NCI-H1048 (cell line): ENCODE measurements at places on chromosomes 7 and 10.

DNA sequence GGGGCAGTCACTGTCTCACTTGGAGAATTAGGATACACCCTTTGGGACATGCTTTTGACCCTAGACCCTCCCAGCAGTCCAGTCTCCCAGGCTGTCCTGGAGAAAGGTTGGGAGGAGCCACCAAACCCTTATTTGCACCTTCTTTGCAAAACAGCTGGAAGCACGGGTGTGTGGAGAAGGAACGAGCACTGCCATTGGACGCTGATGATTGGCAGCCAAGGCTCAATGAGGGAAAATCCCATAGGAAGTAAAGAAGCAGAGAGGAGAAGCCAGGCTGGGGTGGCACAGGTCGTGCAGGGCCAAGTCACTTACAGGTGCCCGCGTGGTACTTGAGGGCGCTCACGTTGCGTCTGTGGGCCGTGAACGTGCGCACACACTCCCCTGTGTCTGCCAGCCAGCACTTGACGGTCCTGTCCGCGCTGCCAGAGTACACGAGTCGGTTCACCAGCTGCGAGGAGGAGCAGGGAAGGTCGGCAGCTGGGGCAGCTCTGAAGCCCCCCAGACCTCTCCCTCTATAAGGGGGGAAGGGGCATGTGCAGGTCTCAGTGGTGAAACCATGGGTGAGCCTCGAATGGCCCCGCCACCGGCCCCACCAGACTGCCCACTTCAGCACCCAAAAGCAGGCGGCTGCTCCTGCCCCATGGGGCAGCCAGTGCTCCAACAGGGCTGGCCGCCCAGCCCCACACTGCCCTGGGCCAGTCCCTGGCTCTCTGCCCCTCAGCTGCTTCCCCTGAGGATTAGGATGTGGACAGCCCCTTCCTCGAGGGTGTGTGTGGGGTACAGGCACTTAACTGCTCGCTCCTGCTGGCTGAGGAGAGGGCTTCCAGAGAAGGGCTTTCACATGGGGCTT is 24.8 kb downstream of the WDR86 start:
- DNase-seq = no peak

GRCh38 chr7:3914051-3914775 is 613.2 kb downstream of the SDK1 start:
- no peak for DNase-seq

DNA sequence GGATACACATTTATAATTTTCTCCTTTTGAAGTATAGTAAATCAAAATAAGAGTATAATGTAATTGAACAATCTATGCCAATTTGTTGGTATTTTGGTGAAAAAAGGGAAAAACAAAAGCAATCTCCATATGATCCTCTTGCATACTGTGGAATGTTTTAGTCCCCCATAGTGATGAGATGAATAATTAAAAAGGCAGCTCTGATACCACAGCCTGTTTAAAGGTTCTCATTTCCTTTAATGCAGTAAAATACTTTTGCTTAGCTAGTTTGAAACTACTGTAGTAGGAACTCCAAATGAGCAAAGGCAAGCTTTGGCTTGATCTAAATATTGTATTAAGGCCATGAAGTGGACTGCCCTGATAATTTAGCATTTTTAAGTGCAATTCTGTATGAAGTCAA is 77.6 kb downstream of the VTI1A start:
- DNase-seq = no peak

DNA sequence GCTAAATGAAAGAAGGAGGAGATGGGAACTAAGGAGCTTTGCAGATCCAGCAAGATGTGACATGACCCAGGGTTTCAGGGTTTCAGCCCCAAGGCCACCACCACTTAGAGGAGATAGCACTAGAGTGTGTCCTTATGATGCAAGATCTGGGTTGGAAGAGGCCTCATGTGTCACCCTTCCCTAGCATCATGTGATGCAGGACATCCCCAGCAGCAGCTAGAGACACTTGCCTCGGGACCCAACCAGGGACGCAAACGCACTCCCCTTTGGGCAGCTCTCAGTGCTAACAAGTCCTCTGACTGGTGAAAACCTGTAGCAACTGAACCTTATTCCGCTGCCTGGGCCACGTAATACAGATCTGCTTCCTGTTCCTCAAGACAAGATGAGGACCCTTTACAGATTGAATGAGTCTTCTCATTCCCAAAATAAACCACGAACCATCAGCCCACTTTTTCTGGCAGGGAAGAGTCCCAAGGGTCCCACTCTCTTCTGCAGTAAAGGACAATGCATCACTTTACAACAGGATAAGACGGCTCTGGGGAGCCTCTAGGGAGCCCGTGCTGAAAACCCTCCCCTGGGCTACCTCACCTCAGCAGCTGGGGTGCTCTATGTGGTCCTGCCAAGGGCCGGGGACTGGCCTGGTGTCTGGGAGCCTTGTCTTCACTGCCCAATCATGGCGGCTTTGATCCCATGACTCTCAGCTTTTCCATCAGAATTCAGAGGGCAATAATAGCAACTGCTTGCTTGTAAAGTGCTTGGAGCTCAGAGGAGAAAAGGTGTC is 44.8 kb upstream of the GDF10 start:
- DNase-seq = no peak

DNA sequence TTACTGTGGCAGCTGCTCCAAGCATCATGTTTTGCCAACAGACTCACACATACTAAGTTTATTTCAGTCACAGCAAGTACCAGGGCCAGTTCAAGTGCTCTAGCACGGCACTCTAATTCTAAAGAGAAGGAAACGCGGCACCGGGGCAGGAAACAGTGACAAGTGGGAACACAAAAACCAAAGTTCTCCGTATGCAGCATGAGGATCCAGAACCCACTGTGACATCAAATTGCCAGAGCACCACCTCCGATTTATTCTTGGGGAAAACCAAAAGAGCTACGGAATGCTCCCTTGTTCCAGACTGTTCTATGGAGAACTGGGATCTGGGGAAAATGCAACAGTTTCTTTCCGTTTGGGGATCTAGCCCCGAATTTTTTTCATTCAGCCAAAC is 448 bp upstream of the PTER start:
- DNase-seq = no peak

DNA sequence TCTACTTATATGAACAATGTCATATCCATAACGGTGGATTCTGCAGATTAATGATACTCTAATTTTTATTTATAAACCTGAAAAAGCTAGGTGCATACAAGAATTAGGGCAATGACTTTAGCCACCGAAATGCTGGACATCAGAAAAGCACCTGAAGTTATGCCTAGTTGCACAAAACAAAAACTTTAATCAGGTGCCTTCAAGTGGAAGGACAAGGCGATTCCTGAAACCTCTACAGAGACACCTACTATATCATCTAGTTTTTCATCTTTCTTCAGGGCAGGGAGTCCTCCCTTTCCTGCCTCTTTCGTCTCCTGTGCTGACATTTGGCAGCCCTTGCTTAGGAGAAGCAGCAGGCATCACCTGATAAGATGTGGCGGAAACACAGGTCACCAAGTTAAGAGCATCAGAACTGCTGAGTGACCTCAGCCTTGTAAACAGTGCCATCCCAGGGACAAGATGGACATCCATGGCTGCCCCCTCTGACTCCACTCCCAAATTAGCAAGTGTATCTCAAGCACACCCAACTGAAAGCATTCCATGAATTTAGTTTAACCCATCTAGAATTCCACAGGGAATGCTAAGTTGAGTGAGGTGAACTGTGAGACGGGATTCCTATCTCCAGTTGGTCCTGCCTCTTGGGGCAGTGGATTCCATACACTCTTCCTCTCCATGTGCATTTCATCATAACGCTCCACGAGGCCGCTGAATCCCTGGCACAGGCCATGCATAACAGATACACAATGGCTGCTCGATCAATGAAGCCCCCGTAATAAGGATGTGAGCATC is 5.8 kb downstream of the ITPRIP start:
- DNase-seq = no peak
